ENCODE measurements at places on chromosomes 5 and 9. TPM values are rescaled to one million over a fixed set of nuclear protein-coding genes. Genes with fewer than 3 reads are reported as not detected.

GRCh38 chr5:124675931-124676846, 70.2 kb downstream of the ZNF608 start:
- no peak for DNase-seq

DNA sequence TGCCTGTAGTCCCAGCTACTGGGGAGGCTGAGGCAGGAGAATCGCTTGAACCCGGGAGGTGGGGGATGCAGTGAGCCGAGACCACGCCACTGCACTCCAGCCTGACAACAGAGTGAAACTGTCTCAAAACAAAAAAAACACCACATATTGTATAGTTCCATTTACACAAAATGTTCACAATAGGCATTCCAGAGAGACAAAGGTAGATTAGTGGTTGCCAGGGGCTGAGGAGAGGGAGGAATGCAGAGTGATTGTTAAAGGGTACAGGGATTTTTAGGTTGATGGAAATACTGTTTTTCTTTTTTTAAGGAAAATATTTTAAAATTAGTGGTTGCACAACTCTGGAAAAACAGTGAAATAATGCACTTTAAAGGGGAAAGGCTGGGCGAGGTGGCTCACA, 19.6 kb downstream of the ETF1 start:
- no peak for DNase-seq

Gene MED10
- polyA plus RNA-seq, result 85.4 TPM

DNA sequence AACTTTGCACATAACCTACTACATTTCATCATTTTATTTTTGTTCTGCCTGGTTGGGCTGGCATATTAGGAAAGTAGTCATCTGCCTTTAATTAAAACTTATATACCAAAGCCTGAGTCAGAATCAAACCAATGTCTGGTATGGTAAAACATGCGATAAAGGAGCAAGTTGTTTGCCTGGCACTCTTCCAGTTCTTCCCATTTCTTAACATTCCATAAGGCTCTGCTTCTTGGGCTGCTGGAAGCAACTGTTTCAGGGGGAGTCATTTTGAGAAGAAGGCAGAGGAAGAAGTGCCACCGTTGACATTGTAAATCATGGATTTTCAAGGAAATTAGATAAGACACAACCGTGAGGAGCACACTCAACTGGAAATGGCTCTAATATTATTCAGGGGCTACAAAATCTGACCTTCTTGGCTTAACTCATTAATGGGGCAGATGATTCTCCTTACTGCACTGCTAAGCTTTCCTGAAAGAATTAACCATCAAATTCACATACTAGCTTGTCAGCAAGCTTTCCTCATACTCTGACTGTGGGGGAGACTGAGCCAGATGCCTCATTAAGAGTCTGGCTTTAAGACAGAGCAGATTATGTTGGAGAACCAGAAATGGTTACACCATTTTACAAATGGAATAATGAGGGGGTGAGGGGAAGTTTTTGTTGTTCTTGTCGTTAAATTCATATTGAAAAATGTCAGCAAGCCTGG, 391.0 kb downstream of the TMEM232 start:
- no peak for DNase-seq

GRCh38 chr5:67515762-67516161, 319.2 kb upstream of the CD180 start:
- DNase-seq, result no peak

DNA sequence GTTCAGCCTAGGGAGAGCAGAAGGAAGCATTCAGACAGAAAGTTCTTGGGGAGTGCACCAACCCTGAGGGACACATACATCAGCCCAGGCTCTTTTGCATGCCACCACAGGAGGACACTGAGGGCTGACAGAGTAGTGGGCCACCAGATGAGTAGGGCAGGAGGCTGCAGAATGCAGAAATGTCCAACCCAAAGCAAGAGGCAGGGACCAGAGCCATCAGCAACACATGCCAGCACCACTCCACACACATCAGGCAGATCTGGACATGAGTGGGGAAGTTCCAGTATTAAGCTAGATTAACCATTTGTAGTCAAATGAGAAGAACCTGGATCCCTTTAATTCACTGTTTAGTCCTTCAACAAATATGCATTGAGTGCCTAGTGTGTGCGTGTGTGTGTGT, 35.7 kb upstream of the OTULINL start:
- DNase-seq, result no peak

DNA sequence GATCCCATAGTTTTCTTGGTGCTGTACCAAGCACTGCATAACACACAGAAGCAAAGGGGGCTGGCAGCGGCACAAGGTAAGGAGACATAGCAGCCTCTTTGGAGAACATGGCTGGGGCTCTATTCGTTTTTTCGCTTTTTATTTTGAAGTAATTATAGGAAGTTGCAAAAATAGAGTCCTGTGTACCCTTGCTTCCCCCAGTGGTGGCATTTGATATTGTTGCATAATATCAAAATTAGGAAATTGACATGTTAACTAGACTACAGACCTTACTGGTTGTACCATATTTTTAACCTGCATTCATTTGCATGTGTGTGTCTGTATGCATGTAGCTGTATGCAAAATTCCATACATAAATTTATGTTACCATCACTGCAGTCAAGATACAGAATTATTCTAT, 6.6 kb upstream of the UBQLN1 start:
- DNase-seq, result no peak

Gene PRR16
- polyA plus RNA-seq, result not detected

Gene SLC46A2
- polyA plus RNA-seq, result not detected

GRCh38 chr5:135450952-135451351, 1.2 kb downstream of the TIFAB start:
- no peak for DNase-seq

DNA sequence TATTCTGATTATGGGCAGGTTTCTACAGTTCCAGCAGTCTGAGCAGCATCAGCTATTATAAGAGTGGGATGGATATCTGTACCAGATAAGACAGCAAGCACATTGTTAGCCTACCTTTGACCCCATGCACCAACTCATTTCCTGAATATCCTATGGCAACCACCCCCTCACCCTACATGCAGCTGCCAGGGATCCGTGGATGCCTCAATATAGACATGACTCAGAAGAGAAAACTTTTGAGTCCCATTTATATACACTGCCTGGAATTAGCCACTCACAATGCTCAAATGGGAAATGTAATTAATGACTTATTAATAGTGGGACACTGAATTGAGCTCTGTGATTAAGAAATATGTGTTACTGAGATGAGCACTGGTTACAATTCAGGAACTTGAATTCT, 124.4 kb downstream of the SSBP2 start:
- no peak for DNase-seq

GRCh38 chr5:112914584-112914983, 7.4 kb downstream of the REEP5 start:
- no peak for DNase-seq

GRCh38 chr5:137126829-137127228, 372.3 kb downstream of the SPOCK1 start:
- DNase-seq, result no peak

GRCh38 chr9:116405321-116405720, 251.7 kb downstream of the PAPPA start:
- no peak for DNase-seq

Measured in CD4-positive, CD25-positive, alpha-beta regulatory T cell (primary cell).